ENCODE measurements at places on chromosomes 12 and 14.
A peak's percentile ranks its signal among the peaks of the same experiment; 100 is the strongest.

- DNase-seq, result peak; percentile 60
Measured at GRCh38 chr12:203462-204260, 10.3 kb downstream of the SLC6A12 start.

DNA sequence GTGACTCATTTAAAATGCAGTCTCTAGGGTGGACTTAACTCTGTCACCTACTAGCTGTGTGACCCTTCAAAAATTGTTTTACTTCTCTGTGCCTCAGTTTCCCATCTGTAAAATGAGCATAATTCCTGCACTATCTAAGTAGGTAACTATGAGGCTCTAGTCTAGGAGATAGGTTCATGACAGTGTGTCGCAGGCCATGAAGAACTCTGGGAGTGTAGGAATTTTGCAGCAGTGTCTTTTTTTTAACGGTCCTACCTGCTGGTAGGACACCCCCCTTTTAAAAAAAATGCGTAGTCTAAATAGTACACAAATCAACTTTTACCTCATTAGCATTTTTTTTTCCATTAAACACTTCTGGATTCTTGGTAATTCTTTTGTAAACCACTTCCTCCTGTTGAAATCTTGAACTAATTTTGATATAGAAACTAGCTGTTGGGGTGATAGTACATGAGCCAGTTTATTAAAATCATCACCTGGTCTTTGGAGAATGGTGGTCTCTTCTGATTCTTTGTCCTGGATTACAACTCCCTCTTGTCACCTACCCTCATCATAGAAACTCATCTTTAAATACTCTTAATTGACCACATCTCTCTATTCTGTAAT lies 86.0 kb upstream of the SLC38A2 start:
- no peak for DNase-seq

- no peak for DNase-seq
Measured at GRCh38 chr14:26170885-26171284, 426.9 kb downstream of the NOVA1 start.

GRCh38 chr12:2177003-2177402 lies 124.2 kb downstream of the CACNA1C start:
- DNase-seq, result no peak

GRCh38 chr12:42426746-42427145 lies 100.8 kb downstream of the PPHLN1 start:
- peak; percentile 22 for DNase-seq

DNA sequence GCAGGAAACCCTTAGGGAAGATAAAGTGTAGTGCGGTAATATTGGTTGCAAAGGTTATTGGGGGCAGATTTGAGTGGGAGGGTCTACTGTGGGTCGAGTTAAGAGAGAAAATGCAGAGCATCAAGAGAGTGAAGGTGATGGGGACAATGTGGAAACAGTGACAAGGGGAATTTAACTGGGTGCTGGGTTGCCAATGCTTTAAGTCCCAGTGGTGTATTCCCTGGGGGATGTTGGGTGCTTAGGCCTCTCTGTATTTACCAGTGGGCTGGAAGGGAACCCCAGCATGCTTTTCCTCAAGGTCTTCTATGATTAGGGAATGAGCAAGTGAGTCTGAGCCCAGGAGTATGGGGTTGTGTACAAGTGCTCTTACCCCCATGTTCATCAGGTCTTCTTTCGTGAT lies 10.6 kb downstream of the BCAT1 start:
- no peak for DNase-seq

DNA sequence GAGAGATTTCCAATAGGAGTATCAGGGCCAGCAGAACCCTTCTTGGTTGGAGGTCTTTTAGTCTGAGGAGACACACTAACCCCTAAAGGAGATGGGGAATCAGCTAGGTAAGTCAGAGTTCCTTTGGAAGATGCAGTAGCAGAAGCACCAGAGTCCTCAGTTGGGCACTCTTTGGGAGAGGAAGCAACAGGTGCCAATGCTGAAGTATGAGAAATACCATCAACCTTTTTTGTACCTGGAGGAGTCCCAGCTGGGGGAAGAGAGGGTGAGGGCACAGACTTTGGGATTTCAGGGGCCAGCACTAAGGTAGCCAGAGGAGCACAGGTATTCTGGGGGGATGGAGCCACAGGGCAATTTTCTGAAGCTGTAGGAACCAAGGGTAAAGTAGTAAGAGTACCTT lies 6.0 kb downstream of the NACA start:
- DNase-seq, result no peak

- DNase-seq, result no peak
Measured at GRCh38 chr12:120139958-120140357, 23.4 kb upstream of the RAB35 start.

GRCh38 chr12:51320695-51321320 lies 3.2 kb downstream of the BIN2 start:
- DNase-seq, result no peak

DNA sequence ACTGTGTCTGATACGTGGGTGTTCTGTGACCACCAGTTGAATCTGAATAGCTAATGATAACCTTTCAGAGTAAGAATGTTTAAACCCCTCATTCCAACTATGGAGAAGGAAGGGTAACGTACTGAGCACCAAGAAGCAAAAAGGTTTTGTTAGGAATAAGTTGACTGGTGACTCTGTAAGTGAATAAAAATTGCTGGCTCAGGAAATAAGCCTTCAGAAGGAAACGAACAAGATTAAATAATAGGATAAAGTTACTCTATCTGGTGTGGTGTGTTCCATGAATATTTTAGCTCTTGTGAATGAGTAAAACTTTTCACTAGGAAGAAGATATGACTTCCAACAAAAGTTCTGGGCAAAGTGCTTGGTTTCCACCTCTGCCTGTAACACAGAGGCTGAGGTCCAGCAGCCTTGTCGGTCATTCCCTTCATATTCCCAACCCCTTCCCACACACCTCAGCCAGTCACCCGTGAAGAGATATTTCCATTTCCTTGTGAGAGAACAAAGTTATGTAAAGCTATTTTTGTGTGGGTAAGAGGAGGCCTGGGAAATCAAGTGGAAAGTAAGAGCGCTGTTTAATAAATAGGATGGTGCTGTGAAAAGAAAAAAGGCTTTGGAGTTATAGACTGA lies 47.1 kb downstream of the ARF6 start:
- no peak for DNase-seq

- no peak for DNase-seq
Measured at GRCh38 chr14:22497144-22497423, 91.9 kb downstream of the DAD1 start.

GRCh38 chr12:13777374-13777773 lies 204.0 kb downstream of the GRIN2B start:
- no peak for DNase-seq

Measured in suppressor macrophage treated with lipopolysaccharide for 1 hour (primary cell).